ENCODE measurements at places on chromosomes 3 and 15.

- peak; percentile 92 for DNase-seq
These were observed 9.7 kb downstream of the EOMES start for GRCh38 chr3:27712136-27713077.

GRCh38 chr3:168570404-168571155 lies 474.9 kb upstream of the GOLIM4 start:
- DNase-seq = no peak

- DNase-seq = no peak
These were observed 3.3 kb downstream of the ARRDC4 start for GRCh38 chr15:97963779-97964178.

- DNase-seq = peak; percentile 58
These were observed 542 bp downstream of the PLOD2 start for GRCh38 chr3:146160321-146160963.

GRCh38 chr3:131072099-131072559 lies 45.5 kb downstream of the NEK11 start:
- peak; percentile 37 for DNase-seq

DNA sequence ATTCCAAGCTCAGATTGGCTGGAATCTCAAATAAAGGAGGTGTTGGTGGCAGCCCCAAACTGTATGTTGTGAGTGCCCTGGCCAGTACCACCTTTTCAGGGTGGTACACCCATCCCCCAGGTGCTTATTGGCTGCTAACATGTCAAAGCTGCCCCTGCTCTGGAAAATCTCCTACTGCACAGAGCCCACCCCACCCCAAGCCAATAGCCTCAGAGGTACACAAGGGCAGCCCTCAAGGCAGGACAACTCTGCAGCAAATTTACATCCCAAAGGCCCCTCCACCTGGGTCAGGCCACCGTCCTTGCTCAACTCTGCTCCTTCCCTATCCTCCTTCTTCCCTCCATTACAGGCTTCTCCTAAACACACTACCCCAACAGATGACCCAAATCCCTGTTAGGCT lies 37.1 kb upstream of the LYZL4 start:
- no peak for DNase-seq

- no peak for DNase-seq
These were observed 20.0 kb downstream of the EFCC1 start for GRCh38 chr3:129021140-129021551.

DNA sequence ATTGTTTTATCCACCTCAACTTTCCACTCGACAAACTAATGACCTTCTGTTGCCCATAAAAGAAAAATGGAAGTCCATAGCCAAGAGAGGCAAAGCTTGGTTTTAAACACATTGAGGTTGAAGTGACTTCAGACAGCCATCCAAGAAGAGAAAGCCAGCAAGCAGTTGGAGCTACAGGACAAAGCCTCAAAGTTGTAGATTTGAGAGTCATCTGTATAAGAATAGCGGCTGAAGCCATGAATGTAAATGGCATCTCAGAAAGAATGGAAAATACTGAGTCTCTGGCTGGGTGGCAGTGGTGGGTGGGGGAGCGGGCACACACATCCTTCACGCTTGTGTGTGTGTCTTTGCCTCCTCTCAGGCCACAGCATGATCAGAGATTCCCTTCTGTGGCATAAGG lies 124.1 kb upstream of the CHRM5 start:
- no peak for DNase-seq

DNA sequence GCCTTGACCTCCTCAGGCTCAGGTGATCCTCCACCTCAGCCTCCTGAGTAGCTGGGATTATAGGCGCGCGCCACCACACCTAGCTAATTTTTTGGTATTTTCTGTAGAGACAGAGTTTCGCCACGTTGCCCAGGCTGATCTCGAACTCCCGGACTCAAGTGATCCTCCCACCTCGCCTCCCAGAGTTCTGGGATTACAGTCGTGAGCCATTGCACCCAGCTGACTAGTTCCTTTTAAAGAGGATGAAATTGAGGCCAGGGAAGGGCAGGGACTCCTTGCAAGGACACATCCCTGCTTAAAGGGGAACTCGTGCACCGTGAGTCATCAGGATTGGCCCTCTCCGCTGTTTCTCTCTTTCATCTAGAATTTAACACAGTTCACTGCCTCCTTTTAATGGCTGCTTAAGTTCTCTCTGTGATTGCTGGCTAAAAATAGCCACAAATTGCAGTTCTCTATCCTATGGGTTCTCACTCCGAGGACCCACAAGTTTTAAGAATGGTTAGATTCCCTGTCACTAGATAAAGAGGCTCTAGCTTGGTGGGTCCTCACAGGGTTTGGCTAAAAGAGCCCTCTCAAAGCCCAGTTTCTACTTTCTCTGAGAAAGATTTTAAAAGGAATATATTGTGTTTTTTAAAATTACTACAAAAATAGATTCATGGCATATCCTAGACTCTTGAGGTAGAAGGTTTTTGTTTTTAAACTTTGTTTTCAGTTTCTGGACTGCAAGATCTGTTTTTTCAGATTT lies 1.4 kb downstream of the CRTAP start:
- peak; percentile 84 for DNase-seq

- DNase-seq = peak; percentile 54
These were observed 64.6 kb downstream of the STAC start for GRCh38 chr3:36444909-36445308.

- no peak for DNase-seq
These were observed 18.9 kb downstream of the VGLL4 start for GRCh38 chr3:11624704-11625375.

DNA sequence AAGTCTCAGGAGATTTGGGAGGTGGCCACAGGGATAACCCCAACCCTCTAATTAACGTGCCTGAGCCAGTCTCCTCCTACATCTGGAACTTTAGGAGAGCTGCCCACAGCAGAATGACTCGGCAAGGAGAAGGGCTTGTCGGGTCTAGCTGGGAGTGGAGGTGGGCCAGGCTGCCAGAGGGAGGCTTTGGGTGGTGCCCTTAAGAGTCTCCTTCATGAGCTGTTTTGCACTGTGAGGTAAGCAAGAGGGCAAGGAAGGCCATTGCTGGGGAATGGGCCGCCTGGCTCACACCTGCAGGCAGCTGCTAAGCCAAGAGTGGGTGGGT lies 3.6 kb upstream of the TNK2 start:
- DNase-seq = peak; percentile 31

DNA sequence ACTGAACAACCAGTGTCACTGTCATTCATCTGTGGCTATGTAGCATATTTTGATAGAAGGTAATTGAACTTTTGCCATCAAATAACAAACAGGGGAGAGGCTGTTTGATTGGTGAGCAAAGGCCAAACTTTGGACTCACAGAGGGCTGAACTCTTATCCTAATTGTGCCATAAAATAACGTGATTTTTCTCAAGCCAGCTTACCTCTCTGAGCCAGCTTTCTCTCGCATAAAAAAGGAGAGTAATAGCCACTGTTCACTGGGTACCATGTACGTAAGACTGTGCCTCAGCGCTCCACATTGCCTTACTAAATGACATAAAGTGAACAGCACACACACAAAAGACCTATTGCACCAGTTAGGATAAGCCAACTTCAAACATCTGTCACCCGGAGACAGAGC lies 216.9 kb downstream of the LRTM1 start:
- no peak for DNase-seq

- DNase-seq = no peak
These were observed 1327.0 kb downstream of the NSUN3 start for GRCh38 chr3:95389725-95390313.

- DNase-seq = peak; percentile 81
These were observed 25.0 kb upstream of the GPR171 start for GRCh38 chr3:151227807-151228665.

Data from GM03348 (cell line).